ENCODE measurements at places on chromosomes 11 and 22.

- no peak for DNase-seq
Observed at GRCh38 chr22:37472418-37473006, 13.7 kb downstream of the MFNG start.

- DNase-seq, result no peak
Observed at GRCh38 chr22:27386186-27386585, 415.4 kb downstream of the MN1 start.

DNA sequence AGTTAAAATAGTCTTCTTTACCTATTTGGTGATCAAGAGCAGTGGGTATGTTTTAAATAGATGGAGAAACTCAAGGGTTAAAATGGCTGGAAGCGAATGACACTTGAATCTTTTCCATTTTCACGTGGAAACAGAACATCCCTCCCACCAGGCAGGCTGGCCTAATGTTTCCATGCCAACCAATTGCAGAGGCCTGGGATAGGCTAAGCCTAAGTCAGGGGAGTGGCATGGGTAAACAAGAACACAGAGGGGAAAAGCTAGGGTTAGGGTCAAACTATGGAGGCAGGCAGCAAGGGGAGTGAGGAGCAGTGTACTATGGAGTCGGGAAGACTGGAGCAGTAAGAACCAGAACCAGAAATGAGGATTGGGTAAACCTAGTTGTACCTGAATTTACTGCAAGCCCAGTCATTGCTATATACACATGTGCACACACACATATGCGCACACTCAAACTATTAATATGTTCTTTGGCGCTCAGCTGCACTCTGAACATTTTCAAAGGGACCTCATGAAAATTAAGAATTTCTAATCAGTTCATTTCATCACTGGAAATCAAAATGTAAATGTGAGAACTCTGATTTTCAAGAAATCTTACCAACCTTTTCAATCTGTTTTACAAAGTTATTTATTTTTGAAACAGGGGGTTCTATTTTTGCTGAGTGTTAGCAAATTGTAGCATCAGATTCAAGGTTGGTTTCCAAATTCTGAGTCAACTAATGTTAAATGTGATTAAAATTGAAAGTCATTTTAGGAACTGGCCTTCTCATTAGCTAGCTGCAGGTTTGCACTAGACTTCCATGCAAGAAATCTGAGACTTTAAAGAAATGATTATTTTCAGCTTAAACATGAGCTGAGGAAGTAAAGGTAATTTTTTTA, 327.0 kb upstream of the CCDC90B start:
- DNase-seq, result no peak

- DNase-seq, result no peak
Observed at GRCh38 chr11:74611369-74611861, 19.0 kb downstream of the POLD3 start.

DNA sequence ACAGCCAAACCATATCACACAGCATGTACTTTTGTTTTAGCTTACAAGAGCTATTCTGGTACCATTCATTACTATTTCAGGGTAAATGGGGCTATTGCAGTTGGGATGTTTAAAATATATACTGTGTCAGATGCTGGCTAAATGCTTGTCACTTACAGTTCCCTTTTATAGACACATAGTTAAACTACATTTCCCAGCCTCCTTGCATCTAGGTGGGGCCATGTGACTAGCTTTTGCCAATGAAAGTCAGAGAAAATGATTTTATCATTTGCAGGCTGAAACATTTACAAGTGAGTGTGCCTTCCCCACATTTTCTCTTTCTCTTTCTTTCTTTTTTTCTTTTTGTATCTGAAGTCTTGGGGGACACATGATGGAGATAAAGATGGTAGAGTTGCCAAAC, 7.8 kb upstream of the IFTAP start:
- DNase-seq, result no peak

DNA sequence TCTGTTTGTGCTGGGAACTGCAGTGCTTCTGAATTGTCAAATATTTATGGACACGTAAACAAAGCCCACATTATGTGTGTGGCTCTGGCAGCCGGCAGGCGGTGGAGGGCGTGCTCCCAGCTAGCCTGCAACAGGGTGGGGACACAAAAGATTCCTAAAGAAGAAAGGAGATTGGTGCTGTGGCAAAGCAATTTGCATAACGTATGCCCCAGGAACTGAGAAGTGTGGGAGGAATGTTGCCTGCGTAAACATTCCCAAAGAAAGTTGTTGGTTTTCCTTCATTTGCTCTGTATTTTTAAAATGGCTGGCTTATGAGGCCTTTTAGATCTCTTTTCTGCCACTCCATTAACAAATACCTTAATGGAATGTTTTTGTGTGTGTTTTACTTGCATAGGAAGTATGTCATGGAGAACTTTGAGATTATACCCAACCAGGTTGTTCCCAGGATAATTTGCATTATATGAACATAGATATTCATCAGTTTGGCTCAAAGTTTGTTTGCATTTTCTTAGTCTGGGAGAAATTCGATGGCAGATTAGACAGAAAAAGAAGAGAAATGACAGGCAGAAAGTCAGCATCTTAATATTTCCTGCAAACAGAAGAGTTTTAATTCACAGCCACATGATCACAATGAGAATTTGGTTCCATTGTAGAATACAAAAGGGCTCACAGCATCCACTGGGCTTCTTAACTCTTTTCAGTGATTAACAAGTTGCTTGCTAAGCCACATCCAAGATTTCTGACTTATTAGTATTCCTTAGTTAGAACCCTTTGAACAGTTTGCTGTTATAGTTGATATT, 41.8 kb upstream of the DLAT start:
- no peak for DNase-seq

DNA sequence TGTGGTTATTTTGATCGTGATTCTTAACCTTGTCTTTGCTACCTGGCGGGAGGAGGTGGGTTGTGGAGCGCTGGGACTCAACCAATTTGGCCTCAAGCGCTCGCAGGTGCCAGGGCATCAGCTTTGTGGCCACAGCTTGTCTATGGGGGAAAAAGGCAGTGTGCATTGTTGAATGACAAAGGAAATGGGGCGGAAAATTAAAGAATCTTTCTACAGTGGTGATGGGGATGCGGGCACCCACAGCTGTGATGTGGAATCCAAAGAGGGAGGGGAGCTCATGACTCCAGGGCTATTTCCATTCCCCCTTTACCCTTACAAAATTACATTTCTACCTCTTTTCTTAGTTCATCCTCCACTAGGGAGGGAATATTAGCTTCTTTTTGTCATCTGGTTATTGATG, 1.1 kb downstream of the SLC6A5 start:
- no peak for DNase-seq

DNA sequence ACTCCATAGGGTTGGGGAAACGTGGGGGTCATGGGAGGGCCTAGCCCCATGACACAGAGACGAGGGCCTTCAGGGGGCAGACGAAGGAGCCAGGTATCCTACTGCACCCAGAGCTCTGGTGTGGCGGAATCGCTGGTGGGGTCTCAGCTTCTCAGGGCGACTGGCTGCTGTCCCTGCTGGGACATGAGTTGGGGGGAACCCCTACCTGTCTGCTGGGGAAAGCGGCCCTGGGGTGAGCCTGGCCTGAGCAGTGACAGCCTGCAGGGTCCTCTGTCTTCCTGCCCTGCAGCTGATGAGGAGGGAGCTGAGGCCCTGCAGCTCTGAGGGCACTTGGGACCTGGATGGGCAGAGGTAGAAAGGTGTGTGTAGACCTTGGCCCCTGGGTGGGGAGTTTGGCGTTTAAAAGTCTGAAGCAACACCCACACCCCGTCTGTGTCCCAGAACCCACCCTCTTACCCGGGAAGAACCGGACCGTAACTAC, 33.6 kb upstream of the GRAMD4 start:
- no peak for DNase-seq

GRCh38 chr11:17526931-17527627, 17.1 kb downstream of the USH1C start:
- no peak for DNase-seq

DNA sequence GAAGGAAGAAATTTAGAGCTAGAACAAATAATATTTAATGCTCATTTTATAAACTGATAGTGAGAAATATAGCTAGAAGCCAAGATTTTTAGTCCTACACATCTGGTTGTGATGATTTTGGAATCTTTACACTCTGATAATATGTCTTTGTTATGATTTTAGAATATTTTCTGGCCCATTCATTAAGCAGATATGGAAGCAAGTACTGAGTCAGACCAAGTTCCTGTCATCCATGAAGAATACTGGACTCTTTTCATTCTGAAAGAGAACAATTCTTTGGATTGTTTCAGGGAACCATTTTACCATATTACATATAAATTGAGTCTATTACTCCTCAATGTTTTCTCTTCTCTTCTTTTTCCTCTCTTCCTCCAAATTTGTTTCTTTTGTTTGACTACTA, 227.4 kb downstream of the TMEM135 start:
- no peak for DNase-seq

DNA sequence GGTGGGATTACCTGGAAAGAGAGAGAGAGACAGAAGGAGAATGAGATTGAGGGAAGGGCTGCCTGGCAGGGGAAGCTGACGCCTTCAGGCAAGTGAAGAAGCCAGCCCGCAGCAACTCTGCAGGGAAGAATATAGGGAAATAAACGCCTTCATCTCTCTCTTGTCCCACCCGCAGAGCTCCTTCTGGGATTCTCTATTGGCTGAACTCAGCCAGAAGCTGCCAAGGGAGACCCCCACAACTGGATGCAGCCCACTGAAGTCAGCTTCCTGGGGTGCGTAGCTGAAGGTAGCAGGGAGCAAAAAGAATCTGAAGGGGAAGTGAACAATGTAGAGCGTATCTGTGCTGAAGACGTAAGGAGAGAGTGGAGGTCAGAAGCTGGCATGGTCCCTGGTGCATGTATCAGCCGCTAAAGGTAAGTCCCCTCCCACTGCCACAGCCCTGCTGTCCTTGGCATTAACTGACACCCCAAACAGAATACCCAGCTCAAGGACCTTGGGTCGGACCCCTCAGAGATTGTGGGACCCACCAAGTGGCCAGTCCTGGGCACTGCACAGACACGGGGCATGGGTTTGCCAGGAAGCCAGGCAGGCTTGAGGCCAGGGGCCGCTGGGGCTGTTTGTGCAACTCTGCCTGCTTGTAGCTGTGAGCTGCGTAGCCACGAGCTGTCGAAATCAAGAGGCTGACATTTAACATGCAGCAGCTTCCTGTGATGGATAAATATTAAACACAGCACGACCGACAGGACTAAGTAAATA, 469.9 kb downstream of the MN1 start:
- no peak for DNase-seq

DNA sequence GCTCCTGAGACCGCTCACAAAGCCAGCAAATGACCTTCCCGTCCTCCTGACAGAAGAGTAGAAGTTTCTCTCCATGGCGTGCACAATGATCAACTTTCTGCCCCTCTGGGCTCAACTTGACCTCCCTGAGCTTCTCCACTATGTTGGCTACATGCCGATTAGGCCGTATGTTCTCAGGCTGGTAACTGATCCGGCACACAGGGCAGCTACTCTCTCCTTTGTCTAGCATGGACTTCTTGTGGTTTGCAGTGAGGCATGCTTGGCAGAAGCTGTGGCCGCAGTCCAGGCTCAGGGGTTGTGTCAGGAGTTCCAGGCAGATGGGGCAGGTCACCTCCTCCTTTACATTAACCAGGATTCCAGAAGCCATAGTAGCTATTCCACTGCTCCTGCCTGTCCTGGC, 5.1 kb downstream of the TRIM5 start:
- DNase-seq, result no peak

DNA sequence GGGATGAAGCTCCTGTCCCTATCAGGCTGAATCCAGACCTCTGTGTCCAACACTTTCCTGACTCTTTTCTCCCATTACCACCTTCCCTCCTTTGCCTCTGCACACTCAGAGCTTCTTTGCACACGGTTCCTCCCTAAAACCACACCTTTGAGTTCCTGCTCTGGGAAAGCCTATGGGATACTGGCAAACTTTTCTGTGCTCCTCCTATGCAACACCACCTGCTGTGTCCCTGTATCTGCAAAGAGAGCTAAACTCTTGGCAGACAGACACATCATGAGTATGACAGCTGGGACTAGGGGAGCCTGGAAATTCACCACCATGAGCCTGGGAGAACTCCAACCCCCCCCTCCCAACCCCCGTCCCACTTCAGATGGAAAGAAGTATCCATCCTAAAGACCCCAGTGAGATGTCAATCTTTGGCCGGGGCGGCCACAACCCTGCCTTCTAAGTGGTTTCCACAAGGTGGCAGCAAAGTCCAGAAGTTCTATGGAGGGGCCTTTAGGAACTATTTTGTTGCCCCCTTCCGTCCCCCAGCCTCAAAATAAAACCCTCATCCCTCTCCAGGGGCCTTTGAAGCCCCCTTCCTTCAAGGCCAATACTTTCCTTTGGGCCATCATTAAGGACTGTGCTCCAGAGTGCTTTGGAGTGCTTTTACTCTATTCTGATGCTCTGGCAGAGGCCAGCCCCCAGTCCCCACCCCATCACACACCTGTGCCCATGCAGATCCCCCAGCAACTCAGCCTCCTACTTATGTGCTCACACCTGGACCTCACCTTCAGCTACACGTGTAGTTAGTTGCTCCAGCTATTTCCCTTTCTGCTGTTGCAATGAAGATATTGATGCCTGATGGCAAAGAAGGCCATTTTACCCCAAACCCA, 19.4 kb downstream of the HTR3A start:
- peak; percentile 7 for DNase-seq

GRCh38 chr11:91654686-91655085, 569.9 kb upstream of the FAT3 start:
- DNase-seq, result no peak

DNA sequence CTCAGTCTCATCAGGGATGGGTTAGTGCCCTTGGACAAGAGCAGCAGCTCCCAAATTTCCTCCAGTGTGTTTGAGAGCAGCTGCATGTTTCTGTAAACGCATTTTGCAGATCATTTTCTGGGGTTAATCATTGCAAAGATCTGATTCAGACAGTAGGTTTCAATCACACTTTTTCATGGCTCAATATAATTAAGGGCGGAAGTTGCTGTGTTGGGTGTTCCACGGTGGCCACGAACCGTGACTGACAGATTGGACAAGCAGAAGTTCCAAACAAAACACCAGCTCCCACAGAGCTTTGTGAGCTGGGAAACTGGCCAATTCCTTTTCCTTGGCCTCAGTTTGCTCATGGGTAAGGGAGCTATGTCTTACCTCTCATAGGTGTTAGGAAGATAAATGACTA, 8.4 kb upstream of the RASSF10 start:
- no peak for DNase-seq

DNA sequence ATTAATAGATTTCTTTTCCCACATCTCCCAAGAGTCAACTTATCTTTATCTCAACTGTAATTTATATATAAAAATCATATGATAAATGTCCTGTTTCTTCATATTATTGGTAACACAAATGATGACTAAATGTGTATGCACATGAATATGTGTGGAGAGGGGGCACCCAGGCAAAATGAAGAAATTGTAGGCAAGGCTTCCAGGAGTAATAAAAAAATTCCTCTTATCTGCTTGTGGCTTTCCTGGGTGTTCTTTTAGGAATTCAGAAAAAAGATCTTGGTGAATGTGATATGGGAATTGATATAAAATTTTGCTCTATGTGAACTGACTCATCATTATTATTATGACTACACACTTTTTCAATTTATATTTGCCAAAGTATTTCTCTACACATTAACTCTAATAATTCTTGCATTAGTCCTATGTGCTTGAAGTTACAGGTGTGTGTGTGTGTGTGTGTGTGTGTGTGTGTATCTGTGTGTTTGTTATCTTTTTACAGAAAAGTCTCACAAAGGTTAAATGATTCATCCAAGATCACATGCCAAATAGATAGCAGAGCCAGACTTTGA, 197.8 kb downstream of the SOX6 start:
- DNase-seq, result no peak

All from activated gamma-delta T cell treated with anti-CD3 and anti-CD28 coated beads, Interleukin-2, amount 50 U/mL, for 16 hours (primary cell).